Stomach (tissue), 19 donors: ENCODE measurements at places on chromosomes 7 and 10. TPM values are rescaled to one million over a fixed set of nuclear protein-coding genes. Genes with fewer than 3 reads are reported as not detected.

ELN gene
- total RNA-seq = 75.4 TPM

PMS2 gene
- 2.9 TPM for total RNA-seq

DNA sequence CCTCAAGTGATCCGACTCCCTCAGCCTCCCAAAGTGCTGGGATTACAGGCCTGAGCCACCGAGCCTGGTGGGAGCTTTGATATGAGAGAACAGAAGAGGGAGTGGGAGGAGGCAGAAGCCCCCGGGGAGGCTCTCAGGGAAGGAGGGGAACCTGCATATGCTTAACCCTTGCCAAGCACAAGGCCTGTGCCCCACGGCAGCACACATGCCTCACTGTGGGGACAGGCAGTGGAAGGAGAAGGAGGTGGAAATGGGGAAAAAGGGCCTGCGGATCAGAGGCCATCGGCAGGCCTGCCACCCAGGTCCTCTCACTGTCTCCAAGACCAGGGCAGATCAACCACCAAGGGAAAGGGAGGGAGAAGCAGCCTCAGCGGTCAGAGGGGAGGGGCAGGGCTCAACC lies 7.2 kb upstream of the GRID1 start:
- no peaks in the 10 kb centered on the region for H3K36me3 ChIP-seq
- H3K27me3 ChIP-seq = peaks cover 36% of the 10 kb centered on the region
- no peak for DNase-seq
- H3K27ac ChIP-seq = no peak overlapping the region

DNA sequence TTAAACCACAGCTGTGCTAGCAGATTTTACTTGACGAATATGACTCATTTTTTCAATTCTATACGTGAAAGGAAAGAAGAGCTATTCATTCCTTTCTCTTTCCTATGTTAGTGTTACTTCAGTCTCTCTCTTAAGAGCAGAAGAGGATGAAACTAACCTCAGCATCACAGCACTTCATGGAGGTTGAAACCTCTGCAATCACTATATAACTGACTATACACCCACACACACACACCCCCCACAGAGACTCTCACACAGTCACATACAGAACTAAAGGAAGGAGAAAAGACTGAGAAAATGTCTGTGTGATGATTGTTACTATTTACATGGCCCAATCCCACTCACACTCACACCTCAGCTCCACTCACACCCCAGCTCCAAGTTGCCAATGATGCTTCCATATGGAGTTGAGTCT lies 104.2 kb downstream of the KIF20B start:
- no peaks in the 10 kb centered on the region for H3K36me3 ChIP-seq
- no peak for DNase-seq
- H3K27ac ChIP-seq = no peak overlapping the region

GRCh38 chr10:52232561-52233350 lies 81.3 kb upstream of the DKK1 start:
- peak overlapping the region; percentile 31 for H3K4me3 ChIP-seq
- H3K27ac ChIP-seq = peak overlapping the region; percentile 13
- no peaks in the 10 kb centered on the region for H3K27me3 ChIP-seq
- H3K4me1 ChIP-seq = no peaks in the 10 kb centered on the region
- H3K36me3 ChIP-seq = no peaks in the 10 kb centered on the region

DNA sequence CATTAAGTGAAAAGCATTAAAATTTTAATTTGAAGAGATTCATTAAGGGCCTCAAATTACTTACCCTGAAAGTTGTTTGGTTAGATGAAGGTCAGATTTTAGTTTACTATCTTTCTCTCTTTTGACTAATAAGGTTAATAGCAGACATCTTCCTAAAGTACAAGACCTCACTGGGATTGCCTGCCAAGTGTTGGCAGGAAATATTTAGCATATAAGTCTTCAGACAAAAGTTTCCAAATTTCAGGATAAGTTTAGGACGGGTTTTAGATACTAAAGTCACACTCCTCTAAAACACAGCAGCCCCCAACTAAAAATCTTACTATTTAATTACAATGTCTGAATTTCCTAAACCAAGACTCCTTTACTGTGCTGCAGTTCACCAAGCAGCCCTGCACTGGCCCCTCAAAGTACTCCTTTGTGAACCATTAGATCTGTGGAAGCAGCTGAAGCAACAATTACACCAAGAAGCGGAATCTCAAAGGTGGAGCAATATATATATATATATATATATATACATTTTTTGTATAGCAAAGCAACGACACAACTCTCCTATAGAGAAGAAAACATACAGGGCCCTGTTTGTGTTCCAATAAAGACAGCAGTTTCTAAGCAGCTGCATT lies 91.2 kb upstream of the KCNIP2 start:
- peaks cover 15% of the 10 kb centered on the region for H3K36me3 ChIP-seq
- H3K27ac ChIP-seq = no peak overlapping the region
- peaks cover 22% of the 10 kb centered on the region for H3K4me1 ChIP-seq
- no peaks in the 10 kb centered on the region for H3K27me3 ChIP-seq
- H3K4me3 ChIP-seq = no peak overlapping the region

DNA sequence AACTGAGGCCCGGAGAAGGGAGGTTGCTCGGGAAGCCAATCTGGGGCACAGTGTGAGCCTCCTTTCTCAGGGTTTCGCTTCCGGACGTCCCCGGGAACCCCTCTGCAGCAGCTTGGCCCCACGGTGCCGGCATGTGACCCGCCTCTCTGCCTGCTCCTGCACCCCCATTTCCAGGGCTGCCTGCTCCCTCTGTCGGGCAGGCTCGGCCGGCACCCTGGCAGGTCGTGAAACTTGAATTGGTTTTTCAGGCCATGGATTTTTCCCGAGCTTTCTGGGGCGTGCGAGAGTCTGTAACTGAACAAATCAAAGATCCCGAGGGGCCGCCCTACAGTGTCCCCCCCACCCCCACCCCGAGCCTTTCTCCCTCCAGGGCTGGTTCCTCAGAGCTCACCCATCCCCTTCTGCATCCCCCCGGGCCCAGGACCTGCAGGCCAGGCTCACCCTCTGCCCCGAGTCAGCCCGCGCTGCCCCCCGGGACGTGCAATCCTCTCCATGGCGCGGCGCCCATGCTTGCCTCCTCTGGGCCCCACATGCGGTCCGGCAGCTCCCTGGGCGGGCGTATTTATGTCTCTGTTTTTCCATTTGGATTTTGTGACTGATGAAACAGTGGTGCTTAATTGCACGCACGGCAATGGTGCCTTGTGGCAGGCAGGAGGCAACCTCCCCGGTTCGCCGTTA lies 58.1 kb downstream of the UNCX start:
- H3K4me1 ChIP-seq = peaks cover 12% of the 10 kb centered on the region
- DNase-seq = peak; percentile 45
- no peak overlapping the region for H3K27ac ChIP-seq

DNA sequence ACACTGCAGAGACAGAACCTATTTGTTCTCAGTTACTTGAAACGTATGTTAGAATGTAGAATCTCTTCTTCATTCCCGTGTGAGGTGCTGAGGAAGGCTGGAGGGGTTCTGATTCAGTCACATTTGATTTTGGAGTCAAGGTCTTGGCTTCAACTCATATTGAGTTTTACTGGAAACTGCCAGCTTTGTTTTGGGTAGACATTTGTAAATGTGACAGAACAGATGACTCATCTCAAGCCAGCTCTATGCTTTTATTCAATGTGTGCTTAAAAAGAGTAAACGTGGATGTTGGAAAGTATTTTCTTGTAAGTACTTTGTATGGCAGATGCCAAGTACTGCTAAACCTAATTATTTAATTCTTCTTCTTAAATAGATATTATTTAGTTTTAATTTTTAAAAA lies 780.8 kb upstream of the C7orf33 start:
- H3K4me3 ChIP-seq = no peak overlapping the region
- no peaks in the 10 kb centered on the region for H3K4me1 ChIP-seq
- no peak for DNase-seq
- H3K27me3 ChIP-seq = no peaks in the 10 kb centered on the region
